ENCODE measurements at places on chromosomes 2 and 18.

GRCh38 chr18:63518178-63519012 lies 23.8 kb upstream of the SERPINB12 start:
- peak; percentile 83 for DNase-seq

GRCh38 chr2:169143998-169144397 lies 74.6 kb downstream of the DHRS9 start:
- no peak for DNase-seq

DNA sequence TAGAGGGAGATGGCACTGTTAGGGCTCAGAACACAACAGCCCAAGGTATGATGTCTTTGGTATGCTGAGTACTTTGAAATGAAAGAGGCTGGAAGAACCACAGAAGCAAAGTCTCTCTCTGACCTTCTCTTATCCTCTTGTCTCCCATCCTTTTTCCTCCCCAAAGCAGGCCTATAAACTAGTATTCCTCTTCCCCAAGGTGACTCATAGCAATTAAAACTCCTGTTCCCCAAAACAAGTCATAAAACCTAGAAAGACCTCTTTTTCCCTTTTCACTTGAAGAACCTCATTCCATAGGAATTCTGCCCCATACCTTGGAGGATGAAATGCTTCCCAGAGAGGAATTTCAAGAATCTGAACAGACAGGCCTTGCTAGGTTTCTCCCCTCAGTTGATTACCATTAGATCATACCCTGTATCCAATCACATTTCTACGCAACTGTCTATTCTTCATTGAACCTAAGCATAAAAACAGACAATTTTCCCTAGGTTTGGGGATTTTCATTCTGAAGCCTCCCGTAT lies 25.7 kb downstream of the MDH1 start:
- no peak for DNase-seq

- DNase-seq, result peak; percentile 8
Measured at GRCh38 chr2:157107877-157108276, 149.6 kb upstream of the GALNT5 start.

DNA sequence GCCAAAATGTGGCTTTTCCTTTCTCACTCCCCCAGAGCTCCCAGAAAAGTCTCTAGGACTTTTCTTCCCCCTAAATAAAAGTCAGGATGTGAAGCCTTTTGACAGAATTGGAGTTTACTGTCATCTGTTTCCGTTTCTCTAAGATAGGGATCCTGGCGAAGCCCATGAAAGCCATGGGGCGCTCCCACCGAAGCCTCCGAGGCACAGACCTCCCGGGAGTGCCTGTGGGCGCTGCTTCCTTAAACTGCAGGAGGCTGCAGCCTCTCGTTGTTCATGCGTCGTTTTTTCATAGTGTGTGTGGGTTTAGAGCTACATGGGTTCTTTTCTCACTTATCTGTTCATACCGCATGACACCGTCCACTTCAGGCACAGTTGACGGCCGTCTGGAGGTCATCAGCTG lies 56.8 kb downstream of the ASAP2 start:
- peak; percentile 80 for DNase-seq

DNA sequence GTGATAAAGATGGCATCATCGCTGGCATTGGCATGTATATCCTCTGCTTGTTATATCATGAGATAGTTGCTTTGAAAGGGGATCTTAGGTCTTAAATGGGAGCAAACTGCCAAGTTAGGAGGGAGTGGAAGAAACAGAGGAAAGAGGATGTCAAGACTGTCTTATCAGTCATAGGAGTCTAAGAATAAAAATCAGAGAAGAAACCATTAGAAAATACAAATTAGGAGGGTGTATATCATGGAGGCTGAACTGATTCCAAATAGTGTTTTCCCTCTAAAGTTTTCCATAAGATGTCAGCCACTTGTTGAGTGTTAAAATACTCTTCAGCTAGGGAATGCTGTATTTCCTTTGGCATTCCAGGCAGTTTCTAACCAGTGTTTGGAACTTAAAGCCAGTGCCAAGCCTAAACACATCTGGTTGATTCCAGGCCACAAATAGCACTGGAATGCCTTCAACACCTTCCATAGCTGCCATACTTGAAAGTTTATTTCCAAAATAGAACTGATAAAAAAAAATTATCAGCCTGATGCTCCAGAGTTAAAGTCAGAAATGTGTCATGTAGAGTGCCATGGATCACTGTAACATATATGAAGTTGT lies 129.4 kb downstream of the ZEB2 start:
- DNase-seq, result no peak

DNA sequence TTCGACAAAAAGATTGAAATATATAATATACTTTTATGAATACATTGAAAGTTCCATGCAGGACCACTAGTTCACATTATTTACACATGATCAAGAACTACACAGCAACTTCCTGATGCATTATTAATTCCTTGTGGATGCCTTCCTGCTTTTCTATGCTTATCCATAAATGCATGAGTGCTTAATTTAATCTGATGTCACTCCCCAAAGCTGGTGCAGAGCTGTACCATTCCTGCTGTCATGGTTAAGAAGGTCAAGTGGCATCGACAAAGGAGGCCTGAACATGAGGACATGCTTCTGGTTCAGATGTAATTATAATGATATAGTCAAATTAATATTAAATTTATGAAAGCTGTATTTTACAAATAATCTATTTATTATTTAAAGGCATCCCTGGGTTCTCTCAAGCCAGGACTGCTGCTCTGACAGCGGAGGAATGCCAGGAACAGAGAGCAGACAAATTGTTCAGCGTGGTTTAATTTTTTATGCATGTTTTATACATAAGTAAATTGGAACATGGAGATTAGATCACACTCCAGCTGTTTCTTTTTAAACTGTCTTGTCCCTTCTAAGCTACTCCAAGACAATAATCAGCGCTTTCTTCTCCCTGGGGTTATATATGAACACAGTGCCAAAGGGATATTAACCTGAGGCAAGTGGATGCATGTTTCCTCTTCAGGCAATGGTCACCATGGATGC lies 307.3 kb upstream of the CNTNAP5 start:
- DNase-seq, result no peak

GRCh38 chr2:115083225-115083624 lies 640.8 kb downstream of the DPP10 start:
- peak; percentile 11 for DNase-seq

- no peak for DNase-seq
Measured at GRCh38 chr18:3086871-3087270, 73.9 kb upstream of the LPIN2 start.

- peak; percentile 93 for DNase-seq
Measured at GRCh38 chr2:171522052-171522787, at the start of gene CYBRD1. TSS of gene CYBRD1 (plus strand) at chr2:171522474. CDS start at chr2:171522546, 72 bp downstream.

DNA sequence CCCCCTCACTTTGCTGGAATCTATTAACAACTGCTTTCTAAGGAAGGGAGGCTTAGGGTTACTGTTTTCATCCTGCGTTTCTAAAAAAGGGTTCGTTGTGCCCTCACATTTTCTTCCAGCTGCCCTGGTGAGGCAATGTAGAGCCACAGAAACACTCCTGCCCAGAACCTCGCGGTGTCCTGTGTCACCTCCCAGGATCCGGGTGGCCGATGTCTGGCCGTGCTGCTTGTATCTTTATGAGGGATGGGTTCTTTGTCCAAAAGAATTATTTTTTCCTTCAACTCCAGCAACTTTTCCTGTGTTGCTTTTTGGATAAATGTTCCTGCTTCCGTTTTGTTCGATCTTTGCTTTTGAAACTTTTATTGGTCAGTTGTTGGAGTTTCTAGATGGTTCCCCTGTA lies 291.8 kb upstream of the HS6ST1 start:
- DNase-seq, result no peak

DNA sequence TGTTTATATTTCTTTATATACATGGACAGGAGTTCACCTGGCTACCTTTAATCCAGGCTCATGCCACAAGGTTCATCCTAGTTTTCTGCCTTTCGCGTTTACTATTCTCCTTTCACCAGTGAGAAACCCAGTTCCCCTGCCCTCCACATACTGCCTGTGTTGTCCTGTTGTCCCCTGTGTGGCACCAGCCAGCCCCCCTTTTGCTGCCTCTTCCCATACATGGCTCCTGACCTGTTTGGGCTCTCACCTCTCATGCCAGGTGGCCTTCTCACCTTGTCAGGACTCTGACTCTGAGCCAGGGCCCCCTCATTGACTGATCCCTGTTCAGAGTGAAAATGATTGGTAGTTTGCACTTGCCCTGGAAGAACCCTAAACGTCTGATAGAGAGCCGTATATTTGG lies 13.6 kb downstream of the ASB1 start:
- no peak for DNase-seq

DNA sequence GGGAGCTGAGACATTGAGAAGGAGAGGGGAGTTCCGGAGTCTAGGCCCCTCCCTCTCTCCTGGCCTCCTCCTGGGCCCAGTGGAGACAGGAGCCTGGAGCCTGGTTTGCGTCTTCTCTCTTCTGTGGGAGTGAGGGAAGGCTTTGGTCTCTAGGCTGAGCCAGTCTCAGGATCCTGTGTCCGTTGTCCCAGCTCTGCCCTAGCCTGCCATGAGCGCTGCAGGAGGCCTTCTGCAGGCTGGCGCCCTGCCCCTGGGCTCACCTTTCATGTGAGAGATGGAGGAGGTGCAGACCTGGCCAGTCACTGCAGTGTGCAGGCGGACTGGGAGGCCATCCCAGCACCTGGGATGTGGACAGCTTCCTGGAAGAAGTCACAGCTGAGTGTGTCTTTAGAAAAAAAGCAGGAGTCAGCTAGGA lies 8.7 kb downstream of the IMPA2 start:
- no peak for DNase-seq

DNA sequence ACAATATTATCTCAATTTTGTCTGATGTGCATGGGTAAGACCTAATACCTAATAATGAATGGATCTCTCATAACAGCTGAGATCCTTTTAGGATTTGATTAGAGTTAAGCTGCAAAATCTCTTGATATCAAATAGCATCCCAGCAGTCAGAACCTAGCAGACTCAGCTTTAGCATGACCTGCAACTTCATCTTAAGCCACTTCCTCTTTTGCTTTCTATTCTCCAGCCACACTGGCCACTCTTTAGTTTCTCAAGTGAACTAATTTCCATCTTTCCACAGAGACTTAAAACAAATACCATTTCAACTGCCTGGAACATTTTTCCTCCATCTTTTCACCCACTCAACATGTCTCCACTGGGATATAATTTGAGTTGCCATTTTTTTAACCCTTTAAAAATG lies 1251.6 kb upstream of the ZEB2 start:
- peak; percentile 64 for DNase-seq

- no peak for DNase-seq
Measured at GRCh38 chr2:45404807-45405297, 206.2 kb downstream of the SRBD1 start.

GRCh38 chr2:10163498-10164486 lies 41.3 kb downstream of the RRM2 start:
- peak; percentile 37 for DNase-seq

- no peak for DNase-seq
Measured at GRCh38 chr2:181948227-181948626, 37.4 kb upstream of the PPP1R1C start.

GRCh38 chr2:17638196-17638743 lies 97.8 kb downstream of the VSNL1 start:
- DNase-seq, result no peak

GRCh38 chr2:233658610-233659009 lies 13.1 kb upstream of the UGT1A9 start:
- DNase-seq, result no peak

DNA sequence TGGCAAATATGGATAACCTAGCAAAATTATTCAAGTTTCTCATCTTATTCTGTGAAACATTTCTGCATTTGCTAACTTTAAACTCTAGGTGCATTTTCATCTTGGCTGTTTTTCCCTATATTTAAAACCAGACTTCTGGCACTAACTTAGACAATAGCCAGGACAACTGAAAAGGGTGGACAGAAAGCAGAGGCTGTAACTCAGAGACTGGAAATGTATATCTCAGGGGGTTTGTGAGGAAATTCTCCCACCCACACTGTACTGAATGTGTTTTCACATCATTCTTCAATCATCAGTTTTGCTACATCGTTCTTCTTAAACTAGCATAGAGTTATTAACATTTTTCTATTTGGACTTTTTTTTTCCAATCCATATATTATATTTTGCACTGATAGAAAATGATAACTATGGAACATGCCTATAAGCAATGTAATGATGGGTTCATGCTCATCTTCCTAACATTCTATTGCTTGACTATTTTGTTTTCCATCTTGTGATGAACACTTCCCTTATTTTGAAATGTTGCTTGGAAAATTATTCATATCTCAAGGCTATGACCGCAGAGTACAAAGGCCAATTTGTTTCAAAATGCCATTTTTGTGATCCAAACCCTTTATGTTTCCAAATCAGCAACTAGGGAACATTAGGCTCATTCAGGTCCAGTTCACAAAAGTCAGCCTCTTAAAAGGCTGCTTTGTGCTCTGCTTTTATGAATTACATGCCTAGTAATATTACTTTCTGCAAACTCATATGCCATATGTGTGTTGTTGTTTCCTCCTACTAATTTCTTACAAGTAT lies 125.8 kb upstream of the CDH19 start:
- DNase-seq, result no peak

DNA sequence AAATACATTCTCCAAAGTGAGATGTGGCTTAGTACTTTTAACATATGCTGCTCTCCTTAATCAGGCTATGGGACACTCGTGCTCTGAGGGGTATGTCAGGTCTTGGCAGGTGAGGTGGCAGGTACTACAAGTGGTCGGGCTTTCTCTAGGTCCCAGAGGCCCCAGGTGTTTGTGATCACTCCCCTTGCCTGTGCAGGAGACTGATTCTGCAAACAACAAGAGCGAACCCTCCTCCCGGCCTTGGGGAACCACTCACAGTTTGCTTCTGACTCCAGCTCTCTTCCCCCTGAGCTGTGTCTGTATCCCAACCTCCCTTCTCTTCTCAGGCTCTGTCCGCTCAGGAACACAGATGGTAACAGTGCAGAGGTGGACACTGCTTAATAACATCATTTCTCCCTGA lies 48.1 kb downstream of the ATOH8 start:
- DNase-seq, result no peak

GRCh38 chr2:25088817-25089516 lies 47.1 kb downstream of the EFR3B start:
- DNase-seq, result no peak

GRCh38 chr2:240522406-240522805 lies 35.4 kb downstream of the ANKMY1 start:
- DNase-seq, result no peak

DNA sequence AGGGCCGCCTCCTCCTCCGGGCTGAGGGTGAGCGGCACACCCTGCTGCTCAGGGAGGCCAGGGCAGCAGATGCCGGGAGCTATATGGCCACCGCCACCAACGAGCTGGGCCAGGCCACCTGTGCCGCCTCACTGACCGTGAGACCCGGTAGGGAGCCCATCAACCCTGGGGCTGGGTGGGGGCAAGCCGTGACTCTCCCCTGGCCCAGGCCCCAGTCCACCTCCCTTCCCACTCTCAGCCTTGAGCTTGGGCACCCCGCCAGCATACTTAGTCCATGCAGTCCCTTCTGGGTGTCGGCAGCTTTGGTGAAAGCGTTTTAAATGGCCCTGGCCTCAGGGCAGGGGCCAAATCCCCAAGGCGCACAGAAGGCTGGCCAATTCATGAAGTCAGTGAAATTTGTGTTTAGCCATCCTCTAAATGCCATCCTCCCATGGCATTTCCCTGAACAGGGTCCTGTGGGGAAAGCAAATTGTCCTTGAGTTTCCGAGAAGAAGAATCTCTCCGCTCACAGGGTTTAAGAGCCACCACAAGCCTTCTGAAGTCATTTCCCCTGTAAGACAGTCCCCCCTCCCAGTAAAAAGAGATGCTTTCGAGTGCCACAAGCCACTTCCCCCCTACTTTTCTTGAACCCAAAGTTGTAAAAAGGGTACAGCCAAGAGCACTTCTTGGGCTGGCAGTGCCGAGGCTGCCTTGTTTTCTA lies 17.2 kb downstream of the SPEG start:
- no peak for DNase-seq
